ENCODE measurements at places on chromosomes 5 and 9.

GRCh38 chr9:38240051-38240450 lies 152.5 kb upstream of the ALDH1B1 start:
- no peak for DNase-seq

DNA sequence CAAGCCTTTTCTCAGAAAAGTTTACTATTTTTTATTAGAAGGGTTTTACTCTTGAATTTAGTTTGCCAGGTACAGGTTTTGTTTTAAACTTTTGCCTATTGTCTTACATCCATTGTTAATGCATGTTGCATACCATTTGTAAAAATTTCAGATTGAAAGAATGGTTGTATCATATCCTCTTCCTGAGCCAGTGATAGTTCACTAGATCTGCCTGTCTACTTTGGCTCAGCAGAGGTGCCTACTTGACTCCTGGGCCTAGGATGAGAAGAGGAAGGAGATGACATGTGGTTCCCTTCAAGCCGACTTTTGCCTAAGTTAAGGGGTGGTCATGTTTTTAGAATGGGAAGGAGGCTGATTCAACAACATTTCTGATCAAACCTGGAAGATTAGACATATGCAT lies 232.9 kb downstream of the TRPM3 start:
- no peak for DNase-seq

GRCh38 chr5:143701493-143701892 lies 110.5 kb upstream of the HMHB1 start:
- DNase-seq = no peak

DNA sequence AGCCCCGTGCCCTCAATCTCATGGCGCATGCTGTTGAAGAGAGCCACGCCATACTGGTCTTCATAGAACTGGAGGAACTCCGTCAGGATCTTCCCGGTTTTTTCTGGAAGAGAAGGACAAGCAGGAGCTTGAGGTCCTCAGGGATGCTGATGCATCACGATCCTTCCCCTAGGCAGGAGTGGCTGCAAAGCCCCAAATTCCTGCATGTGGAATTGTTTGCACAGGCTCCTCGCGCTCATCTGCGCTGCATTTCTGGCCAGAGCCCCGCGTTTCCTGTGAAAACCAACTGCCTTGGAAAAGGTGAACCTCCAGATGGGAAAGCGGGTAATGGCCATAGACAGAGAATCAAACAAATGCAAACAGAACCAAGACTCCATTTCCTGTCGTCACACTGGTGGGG lies 80.4 kb downstream of the LRSAM1 start:
- DNase-seq = no peak

- DNase-seq = no peak
Measured at GRCh38 chr9:125700791-125701190, 6.2 kb downstream of the MAPKAP1 start.
